ENCODE measurements at places on chromosomes 12 and 14. TPM values are rescaled to one million over a fixed set of nuclear protein-coding genes. Genes with fewer than 3 reads are reported as not detected.

PIP4K2C gene
- total RNA-seq, result 48.0 TPM

DNA sequence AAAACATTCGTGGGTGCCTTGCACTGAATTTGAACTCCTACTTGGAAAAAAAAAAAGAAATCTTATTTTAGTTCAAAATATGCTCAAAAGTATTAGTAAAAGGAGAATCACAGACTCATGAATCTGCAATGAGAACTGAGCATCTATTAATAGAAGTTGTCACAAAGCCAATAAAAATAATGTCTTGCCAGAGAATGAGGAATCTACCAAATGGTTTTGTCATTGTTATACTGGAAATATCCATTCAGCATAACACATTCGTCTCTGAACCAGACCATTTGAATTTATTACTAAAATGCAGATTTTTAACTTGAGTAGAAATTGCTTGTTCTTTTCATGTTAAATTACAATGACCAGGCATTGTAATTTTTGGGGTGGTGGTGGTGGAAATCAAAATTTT lies 11.6 kb upstream of the PTPRB start:
- DNase-seq, result no peak

- no peak for DNase-seq
These were observed 3.0 kb downstream of the PIP4P1 start for GRCh38 chr14:20458031-20458789.

DNA sequence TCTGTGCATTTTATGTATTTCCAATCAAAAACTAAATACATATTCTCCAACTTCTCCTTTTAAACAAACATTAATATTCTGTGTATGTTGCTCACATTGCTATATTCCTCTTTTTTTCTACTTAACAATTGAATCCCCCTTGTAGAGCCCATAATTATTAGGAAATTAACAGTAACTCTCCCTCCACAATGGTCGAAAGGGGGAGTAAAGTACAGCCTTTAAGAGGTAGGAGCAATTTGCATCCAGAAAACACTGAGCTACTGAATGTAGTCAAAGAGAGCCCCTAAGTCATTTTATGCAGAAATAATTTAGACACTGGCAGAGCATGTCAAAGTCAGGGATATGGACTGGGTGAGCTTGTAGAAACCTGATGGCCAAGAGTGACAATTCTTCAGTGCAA lies 57.2 kb upstream of the SCN8A start:
- DNase-seq, result no peak

Measured in ureter (tissue), 1 donor.